Cerebellar cortex (tissue), 1 donor: ENCODE measurements at places on chromosomes 7 and 10.
A peak's percentile ranks its signal among the peaks of the same experiment; 100 is the strongest.

- no peak for DNase-seq
Observed at GRCh38 chr7:20279979-20280378, 50.7 kb upstream of the ITGB8 start.

- DNase-seq: no peak
Observed at GRCh38 chr7:24777806-24778205, 20.5 kb upstream of the GSDME start.

- no peak for DNase-seq
Observed at GRCh38 chr7:44291733-44292419, 33.5 kb downstream of the CAMK2B start.

GRCh38 chr7:29274146-29275017 lies 79.8 kb downstream of the CHN2 start:
- DNase-seq: peak; percentile 80

- peak; percentile 91 for DNase-seq
Observed at GRCh38 chr7:72493850-72494661, 81.9 kb upstream of the CALN1 start.

DNA sequence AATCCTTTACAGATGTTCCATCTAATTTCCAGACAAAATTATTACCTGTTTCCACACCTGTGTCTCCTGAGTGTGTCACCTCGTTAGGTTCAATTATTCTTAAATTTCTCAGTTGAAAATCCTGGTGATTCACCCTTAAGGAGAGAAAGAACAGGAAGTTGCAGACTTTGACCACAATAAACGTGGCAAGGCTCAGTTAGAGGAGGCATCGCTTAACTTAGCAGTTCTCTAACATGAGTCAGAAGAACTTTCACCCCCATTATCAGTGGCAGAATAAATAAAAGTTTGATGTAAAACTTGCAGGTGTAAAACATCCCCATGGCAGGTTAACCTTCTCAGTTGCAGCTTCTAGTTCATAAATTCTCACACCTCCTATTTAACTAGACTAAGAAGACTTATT lies 8.3 kb downstream of the XPNPEP1 start:
- DNase-seq: no peak

- no peak for DNase-seq
Observed at GRCh38 chr10:102927311-102928010, 9.4 kb downstream of the CNNM2 start.

DNA sequence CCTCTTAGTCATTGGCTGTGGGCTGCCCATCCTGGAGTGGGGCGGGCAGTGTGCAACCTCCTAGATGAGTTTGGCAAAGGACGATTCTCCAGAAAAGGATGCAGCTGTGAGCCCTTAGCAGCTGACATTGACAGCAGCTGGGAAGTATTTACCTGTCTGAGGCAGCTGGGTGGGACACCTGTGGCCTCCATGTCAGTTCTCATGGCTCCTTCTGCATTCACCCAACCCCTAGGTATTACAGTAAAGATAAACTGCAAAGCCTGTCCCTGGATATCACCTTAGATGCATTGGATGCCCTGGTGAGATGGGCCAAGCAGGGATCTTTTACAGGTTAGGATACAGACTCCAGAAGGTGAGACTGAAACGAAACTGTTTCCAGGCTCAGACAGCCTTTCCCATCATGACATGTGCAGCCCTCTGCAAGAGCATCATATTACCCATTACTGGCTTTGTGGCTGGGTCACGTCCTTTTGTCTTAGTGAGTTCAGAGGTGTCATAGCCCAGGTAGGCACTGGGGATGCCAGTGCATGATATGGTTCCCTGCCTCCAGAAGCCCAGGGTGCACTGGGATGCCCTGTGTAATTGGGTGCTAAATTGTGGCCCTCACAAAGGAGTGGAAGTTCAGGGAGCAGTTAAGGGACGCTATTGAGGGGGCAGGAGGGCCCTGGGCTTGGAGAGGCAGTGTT lies 28.9 kb downstream of the MINDY4 start:
- DNase-seq: no peak

GRCh38 chr7:142498364-142498763 lies 240.5 kb upstream of the PRSS58 start:
- DNase-seq: no peak
